ENCODE measurements at places on chromosomes 11 and 22.

DNA sequence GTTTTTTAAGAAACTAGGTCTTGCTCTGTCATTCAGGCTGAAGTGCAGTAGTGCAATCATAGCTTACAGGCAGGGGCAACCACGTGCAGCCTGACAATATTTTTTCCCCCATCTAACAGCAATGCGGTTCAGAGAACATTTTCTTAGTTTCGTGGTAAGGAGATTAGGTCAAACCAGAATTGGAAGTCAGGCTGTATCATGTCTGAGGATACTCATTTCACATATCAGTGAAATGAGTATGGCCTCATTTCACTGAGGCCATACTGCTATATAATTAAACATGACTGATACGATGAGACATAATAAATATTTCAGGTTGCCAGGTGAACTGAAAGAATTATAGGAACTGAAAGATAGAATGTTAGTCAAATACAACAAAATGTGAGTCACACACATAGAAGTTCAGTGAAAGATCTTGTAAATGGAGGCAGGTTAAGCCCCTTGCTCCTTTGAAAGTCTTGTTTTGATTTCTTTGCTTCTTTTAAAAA, 32.5 kb upstream of the IZUMO1R start:
- no peak for DNase-seq

DNA sequence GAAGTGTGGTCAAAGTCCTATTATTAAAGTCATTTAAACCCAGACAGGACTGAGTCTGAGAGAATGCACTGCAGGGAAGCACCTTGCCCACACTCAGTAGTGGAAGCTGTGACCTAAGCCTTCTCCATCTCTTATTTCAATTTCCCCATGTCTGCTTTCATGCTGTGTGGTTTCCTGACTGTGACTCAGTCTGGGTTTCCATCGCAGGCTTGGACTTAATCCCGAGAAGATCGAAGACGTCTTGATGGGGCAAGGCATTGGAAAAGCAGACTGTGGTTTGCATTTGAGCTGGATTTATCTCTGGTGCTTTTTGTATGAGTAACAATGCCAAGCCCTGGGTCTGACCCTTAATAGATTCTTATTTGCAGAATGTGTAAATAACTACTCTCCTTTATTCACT, 238.9 kb downstream of the NTM start:
- DNase-seq, result no peak

GRCh38 chr11:10503777-10504480, 37.1 kb downstream of the RNF141 start:
- DNase-seq, result no peak

DNA sequence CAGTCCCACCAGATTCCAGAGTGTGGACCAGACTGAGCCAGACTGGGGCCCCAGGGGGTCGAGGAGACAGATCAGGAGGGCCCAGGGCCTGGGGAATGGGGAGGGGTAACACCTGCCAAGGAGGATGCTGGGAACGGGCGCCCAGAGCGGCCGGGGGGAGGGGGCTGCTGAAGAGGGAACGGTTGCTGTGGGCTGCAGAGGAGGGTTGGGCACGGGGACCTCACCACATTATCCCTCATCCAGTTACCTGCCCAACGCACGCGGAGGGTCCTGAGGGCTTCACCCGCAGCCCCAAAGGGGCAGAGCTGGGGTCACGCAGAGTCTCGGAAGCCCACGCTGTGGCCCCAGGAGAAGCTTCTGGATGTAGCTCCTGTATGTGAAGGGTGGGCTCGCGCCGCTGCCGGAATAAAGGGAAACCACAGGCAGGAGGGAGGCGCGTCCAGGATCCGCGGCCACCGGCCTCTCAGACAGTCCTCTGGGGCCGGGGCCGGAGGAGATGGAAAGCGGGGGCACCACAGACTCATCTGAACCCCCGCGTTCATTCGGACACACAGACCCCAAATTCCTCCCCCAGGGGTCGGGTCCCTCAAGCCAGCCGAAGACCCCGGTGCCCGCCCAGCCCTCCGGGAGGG, 866 bp upstream of the SELENOO start:
- no peak for DNase-seq

GRCh38 chr22:42399315-42400271, 32.6 kb downstream of the NFAM1 start:
- DNase-seq, result no peak

- DNase-seq, result no peak
Observed at GRCh38 chr11:36594316-36594989, at the start of gene IFTAP. TSS of gene IFTAP (plus strand) at chr11:36594502. CDS start at chr11:36610104, 15,602 bp downstream.

GRCh38 chr22:17046566-17047348, 38.0 kb upstream of the IL17RA start:
- no peak for DNase-seq

DNA sequence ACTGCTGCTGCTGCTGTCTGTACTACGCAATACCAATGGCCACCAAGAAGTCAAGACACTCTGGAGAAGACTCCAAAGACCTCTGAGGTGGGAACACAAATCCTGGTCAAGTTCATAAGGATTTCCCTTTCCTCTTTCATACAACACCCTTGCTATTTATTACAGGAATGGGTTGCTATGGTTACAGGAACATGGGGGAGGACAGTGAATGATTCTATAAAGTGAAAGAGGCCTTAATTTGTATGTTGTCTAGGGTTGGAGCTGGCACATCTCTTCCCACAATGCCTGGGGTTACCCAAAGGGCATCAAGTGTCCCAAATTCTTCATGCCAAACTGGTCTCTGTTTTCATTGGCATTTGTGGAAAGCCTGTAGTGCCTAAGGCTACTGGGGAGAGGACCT, 11.4 kb upstream of the SEC14L3 start:
- no peak for DNase-seq

DNA sequence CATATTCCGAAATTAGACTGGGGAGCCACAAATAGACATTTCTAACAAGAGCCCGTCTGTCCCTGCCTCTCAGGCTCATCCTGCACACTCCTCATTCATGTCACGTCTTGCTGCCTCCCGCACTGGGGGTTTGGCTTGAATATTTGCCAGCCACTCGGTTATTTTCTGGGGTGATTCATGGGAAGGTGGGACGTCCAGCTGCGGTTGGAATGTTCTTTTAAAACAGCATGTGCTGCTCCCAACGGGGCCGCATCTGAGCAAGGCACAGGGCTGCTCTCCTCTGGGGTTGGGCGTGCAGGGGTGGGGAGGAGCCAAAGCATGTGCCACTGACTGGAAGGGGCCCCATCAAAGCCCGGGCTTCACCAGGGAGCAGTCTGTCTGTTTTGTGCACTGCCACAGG, 25.9 kb upstream of the SLC5A4 start:
- no peak for DNase-seq

DNA sequence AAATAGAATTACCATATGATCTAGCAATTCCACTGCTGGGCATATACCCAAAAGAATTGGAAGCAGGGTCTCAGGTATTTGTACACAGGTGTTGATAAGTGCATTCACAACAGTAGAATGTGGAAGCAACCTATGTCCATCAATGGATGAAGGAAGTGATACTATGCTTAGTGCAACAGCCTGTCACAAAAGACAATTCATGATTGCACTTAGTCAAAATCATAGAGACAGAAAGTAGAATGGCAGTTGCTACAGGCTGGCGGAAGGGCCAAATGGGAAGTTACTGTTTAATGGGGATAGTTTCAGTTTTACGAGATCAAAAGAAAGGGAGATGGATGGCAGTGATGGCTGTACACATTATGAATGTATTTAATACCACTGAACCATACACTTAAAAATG, 42.0 kb downstream of the SGSM3 start:
- no peak for DNase-seq

DNA sequence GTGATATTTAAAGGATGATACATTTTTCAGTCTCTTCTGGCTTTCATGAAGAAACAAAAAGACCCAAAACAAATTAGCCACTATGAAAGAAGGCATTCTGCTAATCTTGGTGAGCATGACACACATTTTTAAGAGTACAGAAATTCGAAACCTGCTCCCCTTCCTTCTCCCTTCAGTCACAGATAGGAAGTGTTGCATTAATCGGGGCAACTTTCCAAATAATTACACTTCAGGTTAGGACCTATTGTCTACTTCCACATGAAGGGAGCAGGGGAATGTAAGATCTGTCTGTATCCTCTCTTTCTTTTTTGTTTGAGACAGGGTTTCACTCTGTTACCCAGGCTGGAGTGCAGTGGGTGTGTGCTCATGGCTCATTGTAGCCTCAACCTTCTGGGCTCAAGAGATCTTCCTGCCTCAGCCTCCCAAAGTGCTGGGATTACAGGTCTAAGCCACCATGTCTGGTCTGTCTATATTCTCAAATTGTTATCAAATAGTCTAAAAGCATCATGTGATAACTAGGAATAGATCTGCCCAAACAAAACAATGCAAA, 45.8 kb downstream of the NCAM1 start:
- DNase-seq, result no peak

DNA sequence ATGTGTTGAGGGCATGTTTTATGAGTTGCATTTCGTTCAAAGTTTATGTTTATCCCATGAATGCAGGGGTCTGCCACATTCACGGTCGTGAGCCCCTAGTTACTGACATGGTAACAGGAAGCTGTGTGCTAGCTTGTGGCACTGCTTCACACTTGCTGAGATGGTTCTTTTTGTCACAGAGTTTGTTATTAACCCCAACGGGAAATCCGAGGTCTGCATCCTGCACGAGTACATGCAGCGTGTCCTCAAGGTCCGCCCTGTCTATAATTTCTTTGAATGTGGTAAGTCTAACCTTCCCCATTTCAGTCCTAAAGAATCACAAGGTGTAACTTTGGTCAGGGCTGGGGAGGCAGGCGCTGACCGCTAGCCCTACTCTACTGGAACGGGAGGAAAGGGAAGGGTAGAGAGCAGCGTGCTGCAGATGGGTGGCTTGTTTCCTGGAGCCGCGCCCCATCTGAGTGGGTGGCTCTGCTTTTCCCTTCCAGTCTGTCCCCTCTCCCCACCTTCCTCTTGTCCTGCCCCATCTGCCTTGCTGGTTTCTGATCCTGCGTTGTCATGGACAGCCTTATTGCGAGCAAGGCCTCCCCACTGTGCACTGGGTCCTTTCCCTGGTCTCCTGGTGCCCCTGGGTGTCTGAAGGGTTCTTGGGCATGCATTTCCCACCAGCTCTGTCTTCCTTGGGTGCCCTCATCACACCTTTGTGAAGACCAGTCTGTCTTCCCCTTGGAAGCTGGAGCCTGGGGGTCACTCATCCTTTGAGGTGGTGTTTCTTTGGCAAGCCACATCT, 11.8 kb downstream of the DGCR8 start:
- no peak for DNase-seq
